ENCODE measurements at places on chromosomes 4 and X.

DNA sequence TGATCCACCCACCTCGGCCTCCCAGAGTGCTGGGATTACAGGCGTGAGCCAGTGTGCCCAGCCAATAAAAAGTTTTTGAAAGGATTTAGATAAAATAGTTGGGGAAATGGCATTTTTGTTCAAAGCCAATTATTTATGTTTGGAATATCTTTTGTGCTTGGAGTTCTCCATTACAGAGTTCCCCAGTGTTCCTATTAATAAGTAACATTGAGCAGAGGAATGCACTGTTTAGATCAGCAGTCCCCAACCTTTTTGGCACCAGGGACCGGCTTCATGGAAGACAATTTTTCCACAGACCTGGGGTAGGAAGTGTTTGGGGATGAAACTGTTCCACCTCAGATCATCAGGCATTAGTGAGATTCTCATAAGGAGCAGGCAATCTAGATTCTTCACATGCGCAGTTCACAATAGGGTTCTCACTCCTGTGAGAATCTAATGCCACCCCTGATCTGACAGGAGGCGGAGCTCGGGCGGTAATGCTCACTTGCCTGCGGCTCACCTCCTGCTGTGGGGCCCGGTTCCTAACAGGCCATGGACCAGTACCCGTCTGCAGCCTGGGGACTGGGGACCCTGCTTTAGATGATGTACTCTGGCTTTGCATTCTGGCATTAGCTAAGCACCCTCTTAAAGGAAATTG, 8.3 kb downstream of the PKD2 start:
- DNase-seq, result no peak

DNA sequence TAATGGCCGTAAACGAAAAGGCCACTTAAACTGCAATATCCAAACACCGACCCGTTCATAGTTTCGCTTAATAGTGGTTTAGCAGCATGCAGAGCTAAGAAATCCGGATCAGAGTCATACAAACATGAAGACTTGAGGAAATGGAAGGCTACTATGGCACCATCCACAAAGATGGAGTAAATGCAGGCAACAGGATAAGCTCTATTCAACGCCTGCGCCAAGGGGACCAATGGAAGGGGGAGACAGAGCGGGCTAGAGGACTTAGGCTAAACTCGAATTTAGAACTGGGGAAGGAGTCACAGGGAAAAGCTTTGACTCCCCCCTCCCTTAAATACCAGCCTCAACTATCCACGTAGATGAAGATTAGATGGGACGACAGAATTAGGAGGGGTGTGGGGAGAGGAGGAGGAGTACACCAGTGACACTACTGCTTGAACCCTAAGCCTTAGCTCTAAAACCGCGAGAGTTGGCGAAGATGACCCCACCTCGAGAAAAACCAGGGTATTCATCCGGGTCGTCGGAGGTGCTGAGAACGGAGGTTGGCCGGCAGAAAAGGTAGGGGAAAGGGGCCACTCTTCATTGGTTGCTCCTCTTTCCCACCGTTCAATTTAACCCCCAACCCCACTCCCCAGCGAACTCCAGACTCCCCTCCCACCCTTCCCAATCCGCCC, 3.5 kb downstream of the HUWE1 start:
- no peak for DNase-seq

- DNase-seq, result no peak
These were observed 39.4 kb downstream of the GLRA3 start for GRCh38 chr4:174789657-174790056.

GRCh38 chr4:78656968-78657445, 105.4 kb downstream of the ANXA3 start:
- DNase-seq, result no peak

DNA sequence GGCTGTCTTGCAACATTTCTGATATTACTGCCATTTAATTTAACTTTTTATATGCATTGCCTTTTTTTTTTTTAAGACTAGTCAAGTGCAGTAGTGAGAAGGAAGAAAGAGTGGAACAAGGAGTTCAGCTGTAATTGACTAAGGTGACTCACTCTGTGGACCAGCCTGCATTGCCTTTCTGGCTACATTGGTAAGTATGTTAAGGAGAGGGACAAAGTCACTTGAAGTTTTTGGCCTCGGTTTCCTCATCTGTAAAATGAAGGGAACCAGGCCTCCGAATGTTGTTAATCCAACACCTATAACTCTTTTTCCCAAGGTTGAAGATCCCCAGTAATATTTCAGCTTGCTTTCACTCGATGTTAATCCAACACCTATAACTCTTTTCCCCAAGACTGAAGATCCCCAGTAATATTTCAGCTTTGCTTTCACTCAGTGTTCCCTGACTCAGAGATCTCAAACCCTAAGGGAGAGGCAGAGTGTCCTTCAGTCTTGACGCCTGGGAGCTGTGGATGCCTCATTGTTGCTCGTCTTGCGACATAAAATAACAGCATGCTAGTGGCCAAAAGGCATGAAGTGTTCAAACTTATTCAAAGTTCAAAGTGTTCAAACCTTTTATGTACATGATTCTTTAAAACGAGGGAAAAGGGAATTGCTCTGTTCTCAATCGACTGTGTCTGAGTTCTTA, 102.0 kb downstream of the SORBS2 start:
- DNase-seq, result no peak

DNA sequence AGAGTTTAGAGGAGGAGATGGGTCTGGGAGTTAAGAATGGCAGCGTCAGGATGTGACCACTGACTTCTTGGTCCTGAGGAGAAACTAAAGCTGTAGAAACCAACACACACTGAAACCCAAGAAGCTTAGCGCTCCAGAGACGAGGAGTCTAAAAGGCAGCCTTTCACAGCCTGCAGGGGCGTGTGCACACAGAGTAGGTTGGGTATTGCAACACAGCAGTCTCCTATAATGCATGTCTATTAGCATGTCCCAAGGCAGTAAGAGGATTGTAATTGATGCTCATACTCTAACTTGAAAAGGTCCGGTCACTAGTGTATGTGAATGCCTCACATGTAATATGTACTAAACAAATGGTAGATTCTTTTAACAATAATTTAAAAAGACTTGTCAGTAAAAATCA, 57.4 kb downstream of the PTTG2 start:
- DNase-seq, result no peak

- no peak for DNase-seq
These were observed 59.4 kb upstream of the SORCS2 start for GRCh38 chr4:7132730-7133582.

DNA sequence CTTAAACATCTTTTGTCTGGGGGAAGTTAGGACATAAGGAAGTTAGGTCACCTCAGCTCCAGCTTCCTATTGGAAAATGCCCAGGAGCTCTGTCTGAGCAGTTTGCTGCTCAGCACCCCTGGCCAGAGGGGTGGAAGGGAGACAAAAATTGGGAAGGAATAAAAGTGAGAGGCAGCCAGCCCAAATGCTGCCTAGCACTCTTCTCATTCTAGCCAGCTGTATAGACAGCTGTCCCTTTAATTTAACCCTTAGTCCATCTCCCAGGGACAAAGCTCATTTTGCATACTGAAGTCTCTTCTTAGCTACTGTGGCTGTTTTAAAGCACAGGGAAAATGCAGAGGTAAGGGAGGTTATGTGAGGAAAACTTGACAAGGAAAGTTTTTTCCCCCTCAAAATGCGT, 89.5 kb upstream of the CITED1 start:
- DNase-seq, result no peak

- DNase-seq, result no peak
These were observed 15.0 kb downstream of the RBMX start for GRCh38 chrX:136865270-136866158.

GRCh38 chr4:11286533-11286932, 142.2 kb downstream of the HS3ST1 start:
- DNase-seq, result no peak

GRCh38 chrX:26783512-26784225, 567.7 kb downstream of the MAGEB5 start:
- DNase-seq, result no peak

GRCh38 chr4:122481766-122482405, 25.4 kb upstream of the IL2 start:
- DNase-seq, result no peak

- DNase-seq, result no peak
These were observed 52.8 kb upstream of the ANKRD17 start for GRCh38 chr4:73311428-73311827.

GRCh38 chrX:109344678-109345077, 137.2 kb downstream of the GUCY2F start:
- no peak for DNase-seq

- no peak for DNase-seq
These were observed 66.3 kb upstream of the DIPK2B start for GRCh38 chrX:45267007-45267406.

- DNase-seq, result no peak
These were observed 275.3 kb downstream of the CRLF2 start for GRCh38 chrX:936979-937769.

GRCh38 chr4:188639479-188640100, 500.3 kb downstream of the TRIML1 start:
- no peak for DNase-seq

GRCh38 chrX:47991263-47992094, 12.3 kb downstream of the ZNF182 start:
- no peak for DNase-seq

GRCh38 chr4:110270492-110271197, 72.2 kb upstream of the ELOVL6 start:
- DNase-seq, result no peak

DNA sequence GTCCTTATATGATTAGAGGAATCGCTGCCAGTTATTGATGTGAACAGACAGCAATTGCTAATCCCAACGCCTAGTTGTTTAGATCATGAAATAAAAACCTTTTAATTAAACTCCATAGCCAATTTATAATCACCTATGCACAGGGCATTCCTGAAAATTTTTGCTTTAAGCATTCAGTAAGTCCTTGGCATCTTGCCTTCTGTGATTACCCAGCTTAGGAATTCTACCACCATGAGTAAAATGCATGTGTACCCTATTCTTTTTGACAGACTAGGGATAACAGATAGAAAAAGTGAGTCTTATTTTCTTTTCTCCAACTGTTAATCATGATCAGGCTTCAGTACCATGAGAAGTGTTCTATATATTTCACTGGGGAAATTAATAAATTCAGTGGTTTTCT, 995.3 kb upstream of the GRIA3 start:
- no peak for DNase-seq

DNA sequence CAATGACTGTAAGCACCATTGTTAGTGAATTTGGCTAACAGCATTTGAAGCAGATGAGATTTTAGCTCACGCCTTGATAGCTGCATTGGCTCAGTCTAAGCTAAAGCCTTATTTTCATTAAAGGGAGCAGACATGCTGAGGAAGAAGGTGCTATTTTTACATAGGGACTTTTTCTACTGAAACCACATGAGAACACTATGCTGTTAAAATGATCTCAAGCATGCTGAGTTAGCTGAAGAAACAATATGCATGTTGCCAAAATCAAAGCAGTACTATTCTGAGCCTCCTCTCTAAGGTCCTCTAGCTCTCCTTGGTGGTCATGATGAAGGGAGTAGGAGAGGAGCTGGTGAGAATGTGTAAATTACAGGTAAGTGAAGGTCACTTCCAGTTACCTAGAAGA, 134.4 kb upstream of the JADE1 start:
- no peak for DNase-seq

- DNase-seq, result no peak
These were observed 125.1 kb downstream of the PALLD start for GRCh38 chr4:168621806-168622589.

- DNase-seq, result no peak
These were observed 1.6 kb upstream of the RBM46 start for GRCh38 chr4:154779362-154779947.

DNA sequence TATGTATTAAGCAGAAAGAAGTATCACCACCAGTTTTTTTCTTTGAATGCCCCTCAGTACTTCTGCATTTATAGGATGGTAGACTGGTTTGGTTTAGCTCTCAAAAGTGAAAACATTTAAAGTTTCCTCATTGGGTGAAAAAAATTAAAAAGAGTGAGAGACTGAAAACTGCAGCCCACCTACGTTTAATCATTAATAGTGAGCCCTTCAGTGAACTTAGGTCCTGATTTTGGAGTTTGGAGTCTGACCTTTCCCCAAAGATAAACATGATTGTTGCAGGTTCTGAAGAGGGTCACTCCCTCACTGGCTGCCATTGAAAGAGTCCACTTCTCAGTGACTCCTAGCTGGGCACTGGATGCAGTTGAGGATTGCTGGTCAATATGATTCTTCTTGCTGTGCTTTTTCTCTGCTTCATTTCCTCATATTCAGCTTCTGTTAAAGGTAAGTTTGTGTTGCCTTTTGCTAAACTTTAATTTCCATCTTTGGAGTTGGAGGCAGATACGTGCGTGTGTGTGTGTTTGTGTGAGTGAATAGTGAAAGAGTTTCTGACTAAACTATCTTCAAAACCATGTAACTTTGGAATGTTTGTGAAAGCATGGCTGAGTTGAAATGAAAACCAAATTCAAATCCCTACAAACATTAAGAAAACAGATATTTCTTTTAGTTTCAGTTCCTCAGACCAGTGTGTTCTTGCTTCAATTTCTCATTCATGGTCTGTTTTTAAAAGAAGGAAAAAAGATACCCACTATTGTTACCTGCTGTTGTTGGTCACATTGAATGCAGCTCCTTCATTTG, at the start of gene MTTP:
Gene MTTP (plus strand): TSS at position 295 of the 795 bp plus-strand sequence. CDS start 86 bp downstream, at position 381.
- no peak for DNase-seq

- DNase-seq, result no peak
These were observed 68.3 kb upstream of the PGM2 start for GRCh38 chr4:37758226-37758625.

DNA sequence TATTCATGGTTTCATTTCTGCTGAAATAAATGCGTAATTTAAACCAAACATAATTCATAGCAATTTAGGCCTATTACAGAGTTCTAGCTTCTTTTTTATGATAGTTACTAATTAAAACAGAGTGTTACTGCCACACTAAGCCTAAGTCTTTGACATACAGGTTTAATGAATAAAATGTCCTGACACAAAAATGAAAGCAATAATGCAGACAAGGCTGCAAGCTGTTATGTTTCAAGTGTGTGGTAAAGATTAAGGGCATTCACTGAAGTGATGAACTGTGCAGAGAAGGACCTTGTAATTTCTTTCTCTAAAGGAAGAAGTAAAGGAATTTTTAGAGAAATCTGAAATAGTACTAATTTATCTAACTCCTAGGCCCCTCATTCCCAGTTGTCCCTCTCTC, 2.9 kb downstream of the NDNF start:
- no peak for DNase-seq

- no peak for DNase-seq
These were observed 499.5 kb downstream of the ANKRD50 start for GRCh38 chr4:124212815-124213630.

DNA sequence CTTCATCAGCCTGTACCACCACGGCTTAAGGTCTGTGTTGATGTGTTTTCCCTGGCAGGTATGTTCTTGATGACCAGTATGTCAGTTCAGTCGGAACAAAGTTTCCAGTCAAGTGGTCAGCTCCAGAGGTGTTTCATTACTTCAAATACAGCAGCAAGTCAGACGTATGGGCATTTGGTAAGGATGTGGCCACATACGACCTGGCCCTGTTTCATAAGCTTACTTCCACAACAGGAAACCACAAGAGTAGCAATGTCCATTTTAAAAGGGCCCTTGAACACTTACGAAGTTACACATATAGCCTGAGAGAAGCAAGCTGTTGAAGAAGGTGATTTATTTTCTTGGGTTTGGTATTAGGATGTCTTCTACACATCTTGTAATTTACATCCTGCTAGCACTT, 46.1 kb downstream of the BMX start:
- no peak for DNase-seq

- DNase-seq, result no peak
These were observed 8.3 kb downstream of the SPATA18 start for GRCh38 chr4:52059372-52059771.

- no peak for DNase-seq
These were observed 287.3 kb downstream of the STK32B start for GRCh38 chr4:5338531-5338930.

- no peak for DNase-seq
These were observed 31.0 kb downstream of the ALPK1 start for GRCh38 chr4:112327965-112328733.

- no peak for DNase-seq
These were observed 731.8 kb downstream of the KCTD8 start for GRCh38 chr4:43716721-43717395.

Data from activated T-helper 1 cell treated with Interleukin-2 at 50 U/mL for 16 hours (primary cell).